CD4-positive, alpha-beta T cell treated with Interleukin-17A for 1 hour (primary cell): ENCODE measurements at places on chromosomes 11 and 22.

- no peak for DNase-seq
Observed at GRCh38 chr11:111654601-111655000, 52.4 kb downstream of the SIK2 start.

- DNase-seq, result no peak
Observed at GRCh38 chr11:48142889-48143288, 73.7 kb upstream of the OR4B1 start.

- no peak for DNase-seq
Observed at GRCh38 chr11:99968336-99968735, 718.8 kb upstream of the ARHGAP42 start.

DNA sequence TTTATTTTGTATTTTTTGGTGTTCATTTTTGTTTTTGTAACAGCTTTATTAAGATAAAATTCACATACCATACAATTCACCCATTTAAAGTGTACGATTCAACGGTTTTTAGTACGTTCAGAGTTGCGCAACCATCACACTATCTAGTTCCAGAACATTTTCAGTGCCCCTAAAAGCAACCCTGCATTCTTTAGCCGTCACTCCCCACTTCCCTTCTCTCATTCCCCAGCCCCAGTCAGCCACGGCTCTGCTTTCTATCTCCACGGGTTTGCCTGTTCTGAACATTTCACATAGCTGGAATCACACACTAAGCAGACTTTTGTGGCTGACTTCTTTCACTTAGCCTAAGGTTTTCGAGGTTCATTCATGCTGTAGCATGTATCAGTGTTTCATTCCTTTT is 9.6 kb upstream of the KCNQ1OT1 start:
- no peak for DNase-seq

DNA sequence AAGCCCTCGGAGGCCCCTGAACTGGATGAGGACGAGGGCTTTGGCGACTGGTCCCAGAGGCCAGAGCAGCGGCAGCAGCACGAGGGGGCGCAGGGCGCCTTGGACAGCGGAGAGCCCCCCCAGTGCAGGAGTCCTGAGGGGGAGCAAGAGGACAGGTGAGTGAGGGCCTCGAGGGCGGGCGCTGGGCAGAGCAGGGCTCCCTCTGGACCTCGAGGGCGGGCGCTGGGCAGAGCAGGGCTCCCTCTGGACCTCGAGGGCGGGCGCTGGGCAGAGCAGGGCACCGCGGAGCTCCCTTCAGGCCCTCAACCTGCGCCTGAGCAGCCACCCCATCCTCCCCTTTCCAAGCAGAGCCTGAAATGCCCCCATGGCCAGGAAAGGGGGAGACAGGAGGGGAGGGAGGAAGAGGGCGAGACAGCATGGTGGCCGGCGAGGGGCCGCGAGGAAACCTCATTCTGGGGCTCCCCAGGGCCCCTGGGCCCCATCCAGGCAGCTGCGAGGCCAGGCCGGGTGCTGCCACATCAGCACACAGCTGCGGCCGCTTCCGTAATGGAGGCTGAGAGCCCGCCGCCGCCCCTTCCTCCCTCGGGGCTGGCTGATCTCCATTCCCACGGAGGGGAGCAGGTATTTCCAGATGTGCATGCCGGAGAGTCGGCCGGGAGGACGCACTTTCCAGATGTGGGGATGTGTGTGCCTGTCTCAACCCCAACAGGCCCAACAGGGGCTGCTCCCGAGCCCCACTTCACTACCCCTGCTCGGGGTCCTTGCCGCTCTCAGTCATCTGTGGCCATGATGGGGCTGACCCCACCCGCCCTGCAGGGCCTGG is 10.0 kb downstream of the PRR33 start:
- no peak for DNase-seq

GRCh38 chr22:41660416-41660815 is 28.3 kb downstream of the SNU13 start:
- DNase-seq, result no peak

- no peak for DNase-seq
Observed at GRCh38 chr11:117428186-117428855, 100.7 kb downstream of the CEP164 start.

GRCh38 chr22:47287516-47287915 is 525.1 kb downstream of the TBC1D22A start:
- no peak for DNase-seq

DNA sequence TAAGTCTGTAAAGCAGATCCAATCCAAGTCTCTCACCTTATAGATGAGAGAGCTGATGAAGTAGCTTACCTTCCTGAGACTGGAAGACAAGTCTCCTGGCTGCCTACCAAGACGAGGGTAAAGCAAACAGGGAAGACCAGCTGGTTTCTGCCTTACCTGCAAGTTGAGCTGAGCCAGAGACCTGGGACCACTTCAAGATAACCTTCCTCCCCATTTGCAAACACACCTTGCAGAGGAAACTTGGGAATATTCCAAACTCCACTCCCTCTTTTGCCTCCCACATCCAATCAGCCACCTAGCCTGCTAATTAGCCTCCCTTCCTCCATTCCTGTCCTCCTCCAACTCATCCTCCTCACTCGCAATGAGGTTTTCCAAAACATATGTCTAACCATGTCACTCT is 23.4 kb upstream of the ROBO3 start:
- no peak for DNase-seq

DNA sequence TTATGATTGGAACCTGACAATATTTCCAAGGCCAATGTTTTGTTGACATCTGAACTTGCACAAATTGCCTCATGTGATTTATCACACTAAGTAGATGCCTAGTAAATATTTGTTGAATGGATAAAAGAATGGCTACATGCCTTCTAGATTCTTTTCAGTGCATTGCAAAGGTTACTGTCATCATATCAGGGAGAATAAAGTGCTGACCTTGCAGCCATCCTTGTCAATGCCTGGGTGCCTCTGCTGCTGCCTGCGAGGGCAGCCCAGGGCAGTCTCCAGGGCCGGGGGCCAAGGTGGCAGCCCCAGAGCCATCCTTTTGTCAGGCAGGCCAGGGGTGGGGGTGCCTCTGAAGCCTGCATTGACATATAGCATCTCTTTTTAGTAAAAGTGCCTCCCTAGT is 325.6 kb upstream of the MTNR1B start:
- DNase-seq, result no peak

- no peak for DNase-seq
Observed at GRCh38 chr11:17933708-17934107, 79.1 kb downstream of the SERGEF start.

- peak; percentile 56 for DNase-seq
Observed at GRCh38 chr11:63535734-63536133, 874 bp upstream of the PLAAT4 start.

GRCh38 chr11:118168316-118168715 is 8.1 kb downstream of the SCN2B start:
- no peak for DNase-seq

GRCh38 chr22:27032091-27032761 is 374.8 kb downstream of the MIAT start:
- DNase-seq, result no peak

- DNase-seq, result peak; percentile 65
Observed at GRCh38 chr11:44726283-44727113, at the start of gene TSPAN18. Gene TSPAN18, plus strand, starts transcription at chr11:44726962. Its CDS starts 179,455 bp downstream, at chr11:44906417.
